Lower leg skin (tissue), 4 donors: ENCODE measurements at places on chromosomes 12 and 14.

GRCh38 chr12:107179871-107180270 lies 86.5 kb upstream of the CRY1 start:
- DNase-seq: no peak

DNA sequence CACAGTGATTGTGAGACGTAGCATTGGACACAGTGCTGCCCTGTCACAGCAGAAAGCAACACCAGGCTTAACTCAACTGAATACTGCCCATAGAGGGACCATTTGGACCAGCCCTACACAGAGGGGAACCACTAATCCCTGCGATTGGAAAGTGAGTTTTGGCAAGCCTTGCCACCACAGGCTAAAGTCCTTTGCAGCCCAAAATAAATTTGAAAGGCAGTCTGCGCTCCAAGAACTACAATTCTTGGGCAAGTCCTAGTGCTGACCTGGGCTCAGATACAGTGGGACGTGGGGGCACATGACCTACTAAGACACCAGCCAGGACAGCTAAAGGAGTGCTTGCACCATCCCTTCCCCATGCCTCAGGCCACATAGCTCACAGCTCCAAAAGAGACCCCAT lies 331.4 kb upstream of the GARIN2 start:
- no peak for DNase-seq

DNA sequence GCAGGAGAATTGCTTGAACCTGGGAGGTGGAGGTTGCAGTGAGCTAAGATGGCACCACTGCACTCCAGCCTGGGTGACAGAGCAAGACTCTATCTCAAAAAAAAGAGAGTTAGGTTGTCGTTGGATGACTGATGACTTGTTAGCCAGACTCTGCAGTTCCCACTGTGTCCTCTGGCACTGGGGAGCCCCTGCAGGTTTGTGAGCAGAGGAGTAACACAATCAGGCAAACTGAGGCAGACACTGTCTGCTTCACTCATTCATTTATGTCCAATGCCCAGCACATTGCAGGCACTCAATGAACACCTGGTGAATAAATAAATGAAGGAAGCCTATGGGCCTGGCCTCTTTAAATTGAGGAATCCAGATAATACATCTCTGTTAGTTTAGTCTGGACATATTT lies 41.2 kb upstream of the BCL11B start:
- DNase-seq: no peak

DNA sequence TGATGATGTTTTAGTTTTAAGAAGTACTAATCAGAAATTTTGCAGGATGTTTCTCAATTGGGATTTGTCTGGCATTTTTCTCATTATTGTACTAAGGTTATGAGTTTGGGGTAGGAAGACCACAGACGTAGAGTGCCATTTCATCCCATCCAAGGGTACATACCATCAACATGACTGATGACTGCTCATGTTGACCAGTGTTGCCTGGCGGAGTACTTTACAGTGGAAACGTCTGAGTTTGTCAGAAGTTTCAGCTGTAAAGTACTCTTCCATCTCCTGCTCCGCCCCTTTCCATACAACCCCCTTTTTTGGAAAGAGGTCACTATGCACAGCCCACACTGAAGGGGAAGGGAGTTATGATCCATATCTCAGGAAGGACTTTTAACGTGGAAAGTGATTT lies 74.2 kb downstream of the RCOR1 start:
- DNase-seq: no peak

- DNase-seq: no peak
Observed at GRCh38 chr14:75443203-75443969, 15.6 kb downstream of the JDP2 start.

GRCh38 chr14:25048170-25049016 lies 1.6 kb downstream of the STXBP6 start:
- DNase-seq: peak; percentile 87

DNA sequence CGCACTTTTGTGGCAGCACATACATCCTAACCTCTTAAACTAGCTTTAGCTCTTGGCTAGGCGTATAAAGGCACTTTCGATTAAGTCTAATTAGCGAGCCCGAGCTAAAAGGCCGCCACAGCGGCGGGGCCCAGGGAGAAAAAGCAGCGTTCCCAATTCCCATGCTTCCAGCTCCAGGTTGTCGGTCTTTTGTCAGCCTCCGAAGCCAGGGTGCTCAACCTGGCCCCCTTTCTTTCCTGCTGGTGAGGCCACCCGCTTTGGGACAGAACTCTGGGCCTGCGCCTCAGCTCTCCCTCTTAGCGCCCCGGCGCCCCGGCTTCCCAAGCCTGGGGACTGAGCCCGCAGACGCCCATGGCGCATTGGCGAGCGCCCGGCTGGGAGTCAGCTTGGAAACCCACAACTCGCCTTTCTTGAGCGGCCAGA lies 33.3 kb upstream of the TBX5 start:
- no peak for DNase-seq

- no peak for DNase-seq
Observed at GRCh38 chr12:132311201-132311915, 18.0 kb downstream of the GALNT9 start.

DNA sequence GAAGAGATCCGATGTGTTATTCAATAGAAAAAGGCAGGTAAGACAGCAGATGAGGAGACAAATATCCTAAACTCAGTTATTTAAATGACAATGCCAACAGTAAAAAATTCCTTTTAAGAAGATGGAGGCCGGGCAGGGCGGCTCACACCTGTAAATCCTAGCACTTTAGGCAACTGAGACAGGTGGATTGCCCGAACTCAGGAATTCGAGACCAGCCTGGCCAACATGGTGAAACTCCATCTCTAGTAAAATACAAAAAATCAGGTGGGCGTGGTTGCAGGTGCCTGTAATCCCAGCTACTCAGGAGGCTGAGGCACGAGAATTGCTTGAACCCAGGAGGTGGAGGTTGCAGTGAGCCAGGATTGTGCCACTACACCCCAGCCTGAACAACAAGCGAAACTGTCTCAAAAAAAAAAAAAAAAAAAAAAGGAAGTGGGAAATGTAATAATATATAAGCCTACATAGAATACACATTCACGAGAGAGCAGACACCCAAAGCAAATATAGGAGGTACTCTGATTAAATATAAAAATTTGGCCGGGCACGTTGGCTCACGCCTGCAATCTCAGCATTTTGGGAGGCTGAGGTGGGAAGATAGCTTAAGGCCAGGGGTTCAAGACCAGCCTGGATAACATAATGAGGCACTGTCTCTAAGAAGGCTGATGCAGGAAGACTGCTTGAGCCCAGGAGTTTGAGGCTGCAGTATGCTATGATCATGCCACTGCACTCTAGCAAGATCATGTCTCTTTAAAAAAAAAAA lies 19.0 kb downstream of the CORO1C start:
- DNase-seq: no peak

DNA sequence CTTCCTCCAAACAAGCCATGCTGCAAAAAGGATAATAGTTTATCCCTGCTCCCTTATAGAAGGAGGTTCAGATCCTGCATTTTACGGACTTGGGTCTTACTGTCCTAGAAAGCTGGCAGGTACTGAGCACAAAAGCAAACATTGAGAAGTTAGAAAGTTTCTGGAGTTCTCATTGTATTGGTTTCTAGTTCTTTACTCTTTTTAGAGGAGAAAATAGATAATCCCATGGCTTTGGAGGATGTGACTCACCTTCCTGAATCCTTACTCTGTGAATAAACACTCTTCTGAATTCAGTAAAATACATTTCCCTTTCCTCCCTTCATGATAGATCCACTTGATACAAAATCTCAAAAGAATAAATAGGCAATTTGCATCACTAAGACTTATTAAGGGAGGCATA lies 188.9 kb downstream of the NPAS3 start:
- DNase-seq: no peak

- peak; percentile 53 for DNase-seq
Observed at GRCh38 chr12:6850796-6851152, 312 bp downstream of the CDCA3 start.

- no peak for DNase-seq
Observed at GRCh38 chr14:103122947-103123633, at the start of gene TNFAIP2. Gene TNFAIP2, plus strand, starts transcription at chr14:103123461. Its CDS starts 2,997 bp downstream, at chr14:103126458.

DNA sequence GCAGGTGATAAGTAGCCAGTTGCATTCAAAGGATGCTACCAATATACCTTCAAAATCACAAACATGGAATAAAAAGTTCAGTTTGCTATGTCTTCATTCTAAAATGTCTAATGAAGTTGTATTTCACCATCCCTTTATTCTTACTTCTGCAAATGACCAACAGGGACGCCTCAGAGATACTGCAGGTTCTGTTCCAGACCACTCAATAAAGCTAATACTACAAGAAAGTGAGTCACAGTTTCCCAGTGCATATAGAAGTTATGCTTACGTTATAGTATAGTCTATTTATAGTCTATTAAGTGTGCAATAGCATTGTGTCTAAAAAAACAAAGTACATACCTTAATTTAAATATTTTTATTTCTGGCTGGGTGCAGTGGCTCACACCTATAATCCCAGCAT lies 29.3 kb upstream of the EIF5 start:
- DNase-seq: no peak

DNA sequence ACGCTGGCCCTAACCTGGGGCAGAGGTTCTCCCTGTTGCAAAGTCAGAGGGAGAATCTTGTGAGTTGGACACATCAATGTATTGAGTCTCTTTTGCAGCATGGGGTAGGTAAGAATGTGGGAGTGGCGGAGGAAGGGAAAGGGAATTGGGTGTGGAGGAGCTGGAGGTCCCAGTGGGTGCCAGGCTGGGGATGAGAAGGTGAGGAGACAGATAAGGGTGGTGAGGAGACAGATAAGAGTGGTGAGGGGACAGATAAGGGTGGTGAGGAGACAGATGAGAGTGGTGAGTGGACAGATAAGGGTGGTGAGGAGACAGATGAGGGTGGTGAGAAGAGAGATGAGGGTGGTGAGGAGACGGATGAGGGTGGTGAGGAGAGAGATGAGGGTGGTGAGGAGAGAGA lies 72.9 kb upstream of the SFSWAP start:
- DNase-seq: peak; percentile 26

DNA sequence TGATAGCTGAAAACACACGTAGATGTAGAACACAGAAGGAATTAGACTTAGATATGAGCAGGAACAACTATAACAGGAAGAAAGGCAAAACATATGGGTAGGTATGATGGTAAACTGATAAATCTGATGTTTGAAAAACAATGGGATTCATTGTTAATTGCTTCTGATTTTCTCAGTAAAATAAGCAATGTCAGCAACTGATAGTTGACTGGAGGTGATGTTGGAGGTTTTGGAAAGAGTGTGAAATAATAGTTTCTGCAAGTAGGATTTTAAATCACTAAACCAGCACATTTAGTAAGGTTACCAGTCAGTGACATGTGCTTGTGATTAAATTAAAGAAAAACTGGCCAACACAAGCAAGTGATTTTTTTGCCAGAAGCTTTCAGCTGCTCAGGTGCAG lies 123.0 kb upstream of the CPNE8 start:
- DNase-seq: no peak

DNA sequence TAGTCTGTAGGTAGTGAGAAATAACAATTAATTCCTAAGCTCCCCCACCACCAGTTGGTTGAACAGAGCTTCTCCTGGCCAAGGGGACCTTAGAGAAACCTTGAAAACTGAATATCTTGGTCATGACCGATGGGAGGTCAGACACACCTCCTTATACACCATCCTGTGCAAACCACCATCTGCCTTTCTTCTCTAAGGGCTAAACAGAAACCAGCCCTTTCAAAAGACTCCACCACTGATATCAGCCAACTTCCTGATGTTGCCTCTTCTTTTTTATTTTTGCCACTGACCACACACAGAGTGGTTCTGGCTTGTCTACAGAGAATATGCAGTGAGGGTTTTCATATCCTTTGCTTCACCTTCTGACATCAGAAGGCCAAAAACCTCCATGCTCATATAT lies 977.7 kb upstream of the SEL1L start:
- no peak for DNase-seq

- no peak for DNase-seq
Observed at GRCh38 chr12:74488134-74488533, 49.5 kb upstream of the ATXN7L3B start.

DNA sequence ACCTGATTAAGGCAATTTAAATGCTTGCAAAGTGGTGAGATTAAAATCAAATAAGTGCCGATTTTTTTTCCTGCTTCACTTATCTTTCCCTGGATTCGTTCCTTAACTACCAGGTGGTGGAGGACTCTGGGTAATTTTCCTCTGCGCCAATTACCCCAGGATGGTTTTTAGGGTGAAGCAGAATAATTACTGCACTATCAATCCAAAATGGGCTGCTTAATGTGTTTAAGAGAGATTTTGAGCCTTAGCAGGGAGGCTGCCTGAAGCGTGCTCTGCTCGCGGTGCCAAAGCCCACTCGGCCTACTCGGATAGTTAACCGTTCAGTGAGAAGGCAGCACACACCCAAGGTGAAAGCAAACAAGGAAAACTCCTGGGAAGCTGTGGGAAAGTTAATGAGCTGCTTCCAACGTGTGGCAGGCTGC lies 274.9 kb upstream of the LMO3 start:
- no peak for DNase-seq

DNA sequence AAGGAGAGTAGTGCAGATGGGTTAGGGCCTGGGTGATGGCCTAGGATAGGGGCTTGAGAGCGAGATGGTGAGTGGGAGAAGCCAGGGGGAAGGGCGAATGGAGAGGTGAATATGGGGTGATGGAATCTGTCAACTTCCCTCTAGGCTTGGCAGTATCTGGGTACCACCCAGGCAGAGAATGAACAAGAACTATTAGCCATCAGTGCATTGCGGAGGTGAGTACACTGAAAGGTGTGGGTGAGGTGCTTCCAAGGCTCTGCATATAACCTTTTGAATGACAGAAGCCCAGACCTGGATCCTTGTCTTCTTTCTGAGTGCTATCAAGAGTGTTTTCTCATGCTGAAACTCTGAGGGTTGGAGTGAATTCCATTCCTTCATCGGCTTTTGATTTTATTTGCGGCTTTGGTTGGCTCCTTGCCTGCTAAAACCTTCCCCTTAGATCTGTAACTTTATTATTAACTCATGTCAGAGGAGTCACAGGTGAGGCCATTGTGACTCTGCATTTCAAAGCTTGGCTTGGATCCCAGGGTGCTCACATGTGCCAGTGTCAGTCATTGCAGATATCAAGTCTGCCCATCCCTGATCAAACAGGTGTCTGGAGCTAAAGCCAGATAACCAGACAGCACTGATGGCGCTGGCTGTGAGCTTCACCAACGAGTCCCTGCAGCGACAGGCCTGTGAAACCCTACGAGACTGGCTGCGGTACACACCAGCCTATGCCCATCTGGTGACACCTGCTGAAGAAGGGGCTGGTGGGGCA lies 18.6 kb downstream of the PEX5 start:
- no peak for DNase-seq

DNA sequence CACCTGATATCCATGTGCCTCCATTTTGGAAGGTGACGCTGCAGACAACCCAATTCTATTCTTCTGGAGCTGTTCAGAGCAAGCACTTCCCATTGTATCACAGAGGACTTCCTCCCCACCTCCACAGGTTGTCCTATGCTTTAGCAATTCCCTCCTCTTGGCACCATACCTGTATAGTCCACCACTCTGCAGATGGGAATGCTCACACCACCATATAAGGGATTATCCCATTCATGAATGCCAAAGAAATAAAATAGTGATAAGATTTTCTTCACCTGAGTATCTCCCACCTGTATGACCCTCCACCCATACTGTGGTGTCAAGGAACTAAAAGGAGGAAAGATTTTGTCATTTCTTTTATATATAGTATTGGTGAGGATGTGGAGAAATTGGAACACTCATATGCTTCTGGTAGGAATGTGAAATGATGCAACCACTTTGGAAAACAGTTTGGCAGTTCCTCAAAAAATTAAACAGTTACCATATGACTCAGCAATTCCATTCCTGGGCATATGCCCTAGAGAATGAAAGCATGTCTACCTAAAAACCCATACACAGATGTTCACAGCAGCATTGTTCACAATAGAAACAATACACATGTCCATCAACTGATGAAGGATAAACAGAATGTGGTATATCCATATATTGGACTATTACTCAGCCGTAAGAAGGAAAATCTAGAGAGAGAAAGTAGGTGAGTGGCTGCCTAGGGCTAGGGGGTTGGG lies 75.2 kb downstream of the FIGNL2 start:
- DNase-seq: no peak

GRCh38 chr14:33553706-33554278 lies 397.1 kb downstream of the EGLN3 start:
- no peak for DNase-seq
